ENCODE measurements at places on chromosomes 1 and 21.

DNA sequence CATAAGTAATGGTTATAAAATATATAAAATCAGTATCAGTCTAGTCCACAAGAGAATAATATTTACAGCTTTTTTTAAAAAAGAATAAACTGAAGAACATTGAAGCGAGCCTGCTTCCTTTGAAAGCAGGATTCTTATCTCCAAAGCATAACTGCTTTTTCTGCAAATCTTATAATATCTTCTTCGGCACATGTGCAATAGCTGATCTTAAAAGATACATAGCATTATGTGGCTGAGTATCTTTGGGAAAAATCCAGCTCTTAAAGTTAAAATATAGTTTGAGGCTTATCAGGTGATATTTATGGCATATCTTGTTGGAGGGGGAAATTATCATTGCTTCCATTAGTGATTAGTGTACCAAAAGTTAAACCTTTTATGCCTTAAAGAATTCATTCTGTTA lies 523.9 kb upstream of the ADGRL4 start:
- no peak for DNase-seq

DNA sequence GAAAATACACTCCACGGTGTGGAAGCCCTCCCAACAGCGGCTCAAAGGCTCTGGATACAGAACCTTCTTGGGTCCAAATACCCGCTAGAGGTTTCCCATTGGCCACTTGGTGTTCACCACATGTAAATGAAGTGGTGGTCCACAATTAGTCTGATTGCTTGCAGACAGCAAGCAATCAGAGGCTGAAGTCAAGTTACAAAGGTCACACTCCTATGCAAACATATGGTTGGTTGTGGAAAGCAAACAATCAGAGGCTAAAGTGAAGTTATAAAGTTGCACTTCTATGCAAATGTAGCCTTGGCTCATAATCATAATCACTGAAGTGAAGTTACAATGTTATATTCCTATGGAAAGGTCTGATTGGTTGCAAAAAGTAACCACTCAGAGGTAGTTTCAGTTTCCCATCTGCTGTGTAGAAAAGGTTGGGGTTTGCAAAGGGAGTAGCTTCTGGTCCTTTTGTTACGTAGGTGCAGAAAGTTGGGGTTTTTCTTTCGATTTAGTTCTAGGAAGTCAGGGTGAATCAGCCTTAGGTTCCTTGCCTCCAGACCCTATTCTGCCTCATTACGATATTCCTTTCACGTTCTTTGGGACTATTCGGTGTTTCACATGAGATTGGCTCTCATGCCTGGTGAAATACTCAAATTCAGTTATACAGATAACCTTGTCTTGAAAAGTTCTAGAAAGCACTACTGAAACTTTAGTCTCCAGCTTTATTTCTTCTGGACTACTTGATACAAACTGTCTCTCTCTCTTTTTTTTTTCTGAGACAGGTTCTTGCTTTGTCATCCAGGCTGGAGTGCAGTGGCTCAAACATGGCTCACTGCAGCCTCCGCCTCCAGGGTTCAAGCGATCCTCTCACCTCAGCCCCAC lies 36.7 kb upstream of the MTF2 start:
- no peak for DNase-seq

GRCh38 chr1:27658951-27659496 lies 13.0 kb downstream of the IFI6 start:
- DNase-seq: peak; percentile 62

DNA sequence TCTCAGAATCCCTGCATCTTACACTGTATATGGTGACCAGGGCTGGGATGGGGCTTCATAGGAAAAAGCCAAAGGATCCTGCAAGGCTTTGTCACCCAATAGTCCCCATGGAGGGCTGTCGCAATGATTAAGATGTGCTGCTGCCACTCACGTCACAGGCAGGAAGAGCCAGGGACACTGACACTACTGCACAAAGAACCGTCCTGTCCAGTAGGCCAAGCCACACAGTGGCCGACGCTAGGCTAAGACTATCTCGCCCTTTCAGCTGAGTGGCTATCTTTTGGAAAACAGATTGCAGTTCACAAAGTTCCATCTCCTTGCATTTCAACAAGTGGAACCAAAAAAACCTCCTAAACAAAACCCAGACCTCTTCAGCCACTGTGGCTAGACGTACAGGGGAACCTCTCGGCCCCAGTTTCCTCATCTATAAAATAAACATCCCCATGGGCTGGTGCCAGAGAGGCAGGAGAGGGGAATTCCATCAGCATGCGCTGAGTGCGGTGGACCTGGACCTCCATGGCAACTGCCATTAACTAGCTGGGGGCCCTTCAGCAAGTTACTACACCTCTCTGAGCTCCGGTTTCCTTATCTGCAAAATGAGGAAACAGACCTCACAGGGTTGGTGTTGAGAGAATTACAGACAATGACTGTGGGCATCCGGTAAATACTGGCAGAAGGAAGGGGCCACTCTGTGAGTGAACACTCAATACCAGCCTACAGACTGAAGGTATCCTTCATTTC lies 8.7 kb downstream of the CAPZB start:
- no peak for DNase-seq

GRCh38 chr1:169959686-169960085 lies 66.0 kb upstream of the SCYL3 start:
- DNase-seq: no peak

DNA sequence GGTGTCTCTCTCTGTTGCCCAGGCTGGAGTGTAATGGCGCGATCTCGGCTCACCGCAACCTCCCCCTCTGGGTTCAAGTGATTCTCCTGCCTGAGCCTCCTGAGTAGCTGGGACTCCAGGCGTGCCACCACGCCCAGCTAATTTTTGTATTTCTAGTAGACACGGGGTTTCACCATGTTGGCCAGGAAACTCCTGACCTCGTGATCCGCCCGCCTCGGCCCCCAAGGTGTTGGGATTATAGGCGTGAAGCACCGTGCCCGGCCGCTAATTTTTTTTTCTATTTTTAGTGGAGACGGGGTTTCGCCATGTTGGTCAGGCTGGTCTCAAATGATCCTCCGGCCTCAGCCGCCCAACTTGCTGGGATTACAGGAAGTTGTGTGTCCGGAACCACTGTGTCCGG lies 597 bp downstream of the HORMAD1 start:
- DNase-seq: no peak
